NCI-H345 (cell line): ENCODE measurements at places on chromosomes 11 and 22.

DNA sequence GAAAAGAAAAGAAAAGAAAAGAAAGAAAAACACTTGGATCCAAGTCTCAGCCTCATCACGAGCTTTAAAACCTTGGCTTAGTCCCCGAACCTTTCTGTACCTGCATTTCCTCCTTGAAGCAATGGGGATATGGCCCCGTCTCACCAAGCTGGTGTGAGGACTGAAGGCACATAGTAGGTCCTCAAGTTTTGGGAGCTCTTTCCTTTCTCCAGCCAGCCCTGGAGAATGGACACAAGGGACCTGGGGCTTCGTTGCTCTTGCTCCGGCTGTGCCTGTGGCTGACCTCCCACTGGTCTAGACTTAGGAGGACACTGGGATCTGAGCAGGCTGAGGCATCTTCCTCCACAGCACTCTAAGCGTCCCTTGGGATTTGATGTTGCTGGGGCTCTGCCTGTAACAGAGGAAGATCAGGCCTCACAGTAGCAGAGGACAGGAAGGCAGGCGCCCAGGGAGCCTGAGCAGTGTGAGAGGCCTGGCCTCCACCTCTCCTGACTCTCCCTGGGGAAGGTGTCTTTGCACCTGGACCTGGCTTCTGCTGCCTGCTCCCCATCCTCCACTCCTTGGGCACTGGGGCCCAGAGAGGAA lies 32.8 kb downstream of the KCNC1 start:
- DNase-seq = no peak

GRCh38 chr11:126899961-126900748 lies 100.4 kb downstream of the KIRREL3 start:
- no peak for DNase-seq

- DNase-seq = peak; percentile 68
These were observed 189.8 kb downstream of the KIRREL3 start for GRCh38 chr11:126810776-126811175.

DNA sequence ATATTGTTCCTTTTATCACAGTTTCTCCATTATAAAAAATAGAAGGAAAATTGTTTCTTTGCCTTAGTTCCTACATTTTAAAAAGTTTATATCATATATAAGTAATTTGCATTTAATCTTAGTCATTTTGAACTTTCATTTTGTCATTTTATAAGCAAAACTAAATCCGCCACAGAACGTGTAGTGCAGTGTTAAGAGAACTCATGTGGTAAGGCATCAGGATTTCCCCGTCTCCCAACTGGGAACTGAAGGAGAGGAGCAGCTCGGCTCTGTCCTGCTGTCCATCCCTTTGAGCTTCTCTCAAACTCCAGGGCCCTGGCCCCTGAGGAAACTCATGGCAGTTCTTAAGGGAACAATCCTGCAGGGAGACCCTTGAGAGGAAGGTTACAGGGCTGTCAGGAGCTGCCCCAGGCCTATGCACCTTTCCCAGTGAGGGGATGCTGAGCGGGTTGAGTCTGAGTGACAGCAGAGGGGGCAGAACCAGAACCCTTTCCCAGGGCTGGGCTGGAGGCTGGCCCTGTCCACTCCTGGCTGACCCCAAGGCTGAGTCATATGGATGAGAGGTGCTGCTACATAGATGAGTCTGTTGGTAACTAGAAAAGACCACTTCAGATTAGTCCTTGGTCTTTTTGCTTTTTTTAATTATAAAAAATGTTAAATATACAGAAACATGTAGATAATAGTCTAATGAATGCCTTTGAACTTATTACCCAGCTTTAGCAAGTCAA lies 333.1 kb downstream of the TBC1D22A start:
- no peak for DNase-seq

DNA sequence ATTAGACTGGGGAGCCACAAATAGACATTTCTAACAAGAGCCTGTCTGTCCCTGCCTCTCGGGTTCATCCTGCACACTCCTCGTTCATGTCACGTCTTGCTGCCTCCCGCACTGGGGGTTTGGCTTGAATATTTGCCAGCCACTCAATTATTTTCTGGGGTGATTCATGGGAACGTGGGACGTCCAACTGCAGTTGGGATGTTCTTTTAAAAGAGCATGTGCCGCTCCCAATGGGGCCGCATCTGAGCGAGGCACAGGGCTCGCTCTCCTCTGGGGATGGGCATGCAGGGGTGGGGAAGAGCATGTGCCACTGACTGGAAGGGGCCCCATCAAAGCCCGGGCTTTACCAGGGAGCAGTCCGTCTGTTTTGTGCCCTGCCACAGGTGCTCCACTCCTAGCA lies 43.4 kb downstream of the PARVG start:
- DNase-seq = no peak

GRCh38 chr11:109984634-109985289 lies 108.4 kb upstream of the ZC3H12C start:
- DNase-seq = no peak

DNA sequence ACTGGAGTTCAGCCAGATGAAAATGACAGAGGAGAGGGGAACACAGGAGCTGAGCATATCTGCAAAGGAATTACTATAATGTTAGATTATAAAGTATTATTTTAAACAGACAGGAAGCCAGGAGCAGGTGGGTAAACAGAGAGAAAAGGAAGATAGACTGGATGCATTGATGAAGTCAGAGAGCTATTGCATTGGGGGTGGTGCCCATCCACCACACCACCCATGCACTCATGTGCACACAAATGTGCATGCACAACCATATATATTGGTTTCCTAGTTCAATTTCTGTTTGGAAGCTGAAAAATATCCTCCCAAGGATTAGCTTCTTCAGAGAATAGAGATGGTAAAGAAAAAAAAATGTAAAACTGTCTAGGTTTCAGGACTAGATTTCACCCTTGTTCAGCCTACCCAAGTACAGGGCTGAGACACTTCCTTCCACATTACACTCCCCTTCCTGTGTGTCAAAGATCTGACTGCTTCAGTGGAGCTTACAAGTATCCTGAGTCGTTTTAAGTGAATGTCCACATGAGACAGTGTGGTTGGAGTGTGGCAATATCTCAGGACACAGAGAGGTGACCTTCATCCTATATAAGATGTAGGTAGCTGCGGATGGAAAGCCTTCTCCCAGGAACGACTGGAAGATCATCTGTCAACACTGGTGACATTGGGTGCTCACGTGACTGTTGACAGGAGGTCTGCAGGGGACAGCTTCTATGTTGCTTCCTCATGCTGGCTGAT lies 12.2 kb upstream of the SMPD1 start:
- no peak for DNase-seq

GRCh38 chr11:7892840-7893254 lies 38.2 kb downstream of the OR10A6 start:
- peak; percentile 29 for DNase-seq

- DNase-seq = no peak
These were observed 31.2 kb downstream of the POU2AF3 start for GRCh38 chr11:111329306-111330204.

- DNase-seq = no peak
These were observed 93.8 kb upstream of the CLPB start for GRCh38 chr11:72528121-72528520.

- DNase-seq = no peak
These were observed 177.5 kb upstream of the CTSC start for GRCh38 chr11:88515002-88515401.

GRCh38 chr11:76115555-76115954 lies 90.7 kb downstream of the WNT11 start:
- DNase-seq = no peak

GRCh38 chr22:39821008-39821407 lies 72.6 kb downstream of the ENTHD1 start:
- no peak for DNase-seq

- no peak for DNase-seq
These were observed 47.1 kb downstream of the ADAMTS8 start for GRCh38 chr11:130381317-130381716.

GRCh38 chr11:80960381-80961029 lies 1519.7 kb upstream of the TENM4 start:
- DNase-seq = no peak

GRCh38 chr11:47864901-47865300 lies 16.8 kb upstream of the NUP160 start:
- DNase-seq = no peak

DNA sequence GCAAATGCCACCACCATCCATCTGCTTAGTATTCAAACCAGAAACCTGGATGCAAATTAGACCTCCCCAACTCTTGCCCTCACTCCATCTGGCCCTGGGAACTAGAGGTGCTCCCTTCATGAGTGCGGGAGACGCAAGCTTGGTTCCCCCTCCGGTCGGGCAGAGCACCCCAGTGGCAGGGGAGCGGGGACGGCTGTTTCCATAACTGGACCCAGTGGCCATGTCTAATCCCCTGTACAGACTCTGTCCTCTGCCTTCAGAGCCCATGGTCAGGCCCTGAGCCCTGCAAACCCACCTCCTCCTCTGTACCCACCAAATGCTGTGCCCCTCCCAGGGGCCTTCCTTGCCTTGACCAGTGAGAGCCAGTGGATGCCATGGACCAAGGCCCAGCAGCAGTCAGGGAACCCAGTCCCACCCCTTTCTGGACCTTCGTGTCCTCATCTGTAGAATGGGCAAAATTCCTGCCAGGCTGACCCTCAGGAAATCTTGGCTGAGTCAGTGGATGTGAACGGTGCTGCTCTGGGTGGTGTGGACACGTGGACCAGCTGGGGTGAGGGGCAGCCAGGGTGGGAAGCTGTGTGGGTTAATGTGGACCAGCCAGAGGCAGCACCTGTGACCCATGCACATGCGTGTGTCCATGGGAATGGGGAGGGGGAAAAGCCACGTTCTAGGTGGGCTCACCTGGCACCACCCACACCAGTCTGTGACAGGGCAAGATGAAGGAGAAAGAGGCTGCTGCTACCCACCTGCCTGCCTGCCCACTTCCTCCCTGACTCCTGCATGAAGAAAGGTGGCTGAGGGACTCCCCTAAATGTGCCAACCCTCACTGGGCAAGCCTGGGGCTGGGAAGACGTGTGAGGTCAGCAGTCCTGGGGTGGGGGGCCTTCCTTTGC lies 72.8 kb downstream of the LRRC32 start:
- no peak for DNase-seq

GRCh38 chr11:118537409-118537980 lies 6.5 kb downstream of the TMEM25 start:
- no peak for DNase-seq

GRCh38 chr11:13405220-13405619 lies 57.8 kb downstream of the BTBD10 start:
- no peak for DNase-seq

- DNase-seq = no peak
These were observed 9.2 kb upstream of the TPCN2 start for GRCh38 chr11:69039501-69039900.

- no peak for DNase-seq
These were observed 4.0 kb upstream of the MCAM start for GRCh38 chr11:119320776-119321524.

DNA sequence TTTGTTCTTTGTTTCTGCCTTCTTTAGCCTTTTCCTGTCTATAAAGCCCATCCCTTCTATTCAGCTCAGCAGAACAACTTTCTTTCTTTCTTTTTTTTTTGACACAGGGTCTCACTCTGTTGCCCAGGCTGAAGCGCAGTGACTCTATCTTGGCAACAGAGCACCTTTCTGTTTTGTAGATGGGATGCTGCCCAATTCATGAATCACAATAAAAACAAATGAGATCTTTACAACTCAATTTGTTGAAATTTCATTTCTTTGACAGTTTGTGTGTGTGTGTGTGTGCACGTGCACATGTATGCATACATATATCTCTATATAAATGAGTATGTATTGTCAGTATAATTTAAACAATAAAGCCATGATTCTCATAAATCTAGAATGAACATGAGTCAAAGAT lies 25.5 kb downstream of the TSPAN18 start:
- no peak for DNase-seq

DNA sequence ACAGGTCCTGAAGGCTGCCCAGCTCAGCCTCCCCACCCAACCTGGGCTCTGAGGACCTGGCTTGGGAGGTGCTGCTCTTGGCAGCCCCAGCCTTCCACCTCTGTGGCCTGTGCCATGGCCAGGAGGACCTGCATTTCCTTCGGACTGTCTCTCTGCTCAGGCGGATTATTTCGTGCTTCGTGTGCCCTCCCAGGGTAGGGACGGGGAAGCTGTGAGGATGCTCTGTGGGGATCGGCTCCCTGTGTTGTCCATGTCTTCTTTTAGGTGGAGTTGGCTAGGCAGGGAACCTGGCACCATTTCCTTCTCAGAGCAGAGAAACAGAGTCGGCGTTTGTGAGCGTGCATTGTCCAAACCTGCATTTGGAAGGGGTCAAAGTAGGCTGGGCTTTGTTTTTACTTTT lies 34.1 kb downstream of the BCR start:
- no peak for DNase-seq

GRCh38 chr11:62656796-62657429 lies 3.8 kb upstream of the INTS5 start:
- DNase-seq = no peak

GRCh38 chr11:15835788-15836411 lies 520.4 kb downstream of the SOX6 start:
- no peak for DNase-seq

- no peak for DNase-seq
These were observed 40.2 kb downstream of the GNB1L start for GRCh38 chr22:19814428-19814827.

DNA sequence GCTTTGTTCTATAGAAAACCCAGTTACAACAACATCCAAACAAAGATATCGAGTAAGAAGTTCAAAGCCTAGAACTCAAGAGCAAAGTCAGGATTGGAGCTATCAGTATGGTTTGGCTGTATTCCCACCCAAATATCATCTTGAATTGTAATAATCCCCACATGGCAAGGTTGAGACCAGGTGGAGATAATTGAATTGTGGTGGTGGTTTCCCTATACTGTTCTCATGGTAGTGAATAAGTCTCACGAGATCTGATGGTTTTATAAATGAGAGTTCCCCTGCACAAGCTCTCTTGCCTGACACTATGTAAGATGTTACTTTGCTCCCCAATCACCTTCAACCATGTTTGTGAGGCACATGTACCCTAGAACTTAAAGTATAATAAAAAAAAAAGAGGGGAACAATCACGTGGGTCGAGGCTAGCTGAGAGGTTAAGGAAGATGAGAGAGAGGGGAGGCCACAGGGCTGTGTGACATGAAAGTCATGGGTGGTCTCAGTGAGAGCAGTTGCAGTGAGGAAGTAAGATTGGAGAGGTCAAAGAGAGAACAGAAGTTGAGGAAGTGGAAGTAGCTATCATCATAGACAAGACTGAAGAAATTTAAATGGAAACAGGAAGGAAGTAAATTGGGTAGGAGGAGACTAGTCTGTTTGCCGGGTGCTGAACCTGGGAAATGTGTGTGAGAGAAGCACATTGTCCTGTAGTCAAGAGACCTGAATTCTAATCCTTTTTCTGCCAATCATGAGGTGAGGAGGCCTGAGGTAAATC lies 80.1 kb upstream of the CD44 start:
- DNase-seq = no peak

DNA sequence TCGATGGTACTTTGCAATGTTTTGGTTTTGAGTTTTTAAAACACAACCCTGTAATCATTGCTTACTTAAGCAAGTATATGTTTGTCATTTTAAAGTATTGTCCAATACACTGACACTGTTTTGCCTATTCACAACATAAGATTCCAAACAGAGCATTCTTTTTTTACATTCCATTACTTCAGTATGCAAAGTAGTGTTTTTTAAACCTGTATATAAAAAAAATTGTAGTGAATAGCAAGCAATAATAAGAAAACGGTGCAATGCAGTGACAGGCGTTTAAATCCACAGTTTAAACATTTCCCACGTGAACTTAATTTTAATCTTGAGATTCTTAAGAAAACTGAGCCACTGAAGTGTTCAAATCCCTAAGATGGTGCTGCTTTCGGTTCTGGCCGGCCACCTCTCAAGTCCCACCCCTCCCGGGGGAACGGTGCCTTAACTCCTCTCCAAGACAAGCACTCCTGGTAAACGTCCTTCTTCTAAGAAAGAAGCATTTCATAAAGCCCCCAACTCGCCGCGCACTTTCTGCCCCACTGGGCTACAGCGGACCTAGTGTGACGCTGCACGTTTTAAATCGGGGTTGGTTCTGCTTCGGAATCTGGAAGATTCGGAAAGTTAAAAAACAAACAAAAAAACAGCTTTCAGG lies 2.9 kb downstream of the PGR start:
- no peak for DNase-seq
